Putamen (tissue), 1 donor: ENCODE measurements at places on chromosomes 4 and X.
A peak's percentile ranks its signal among the peaks of the same experiment; 100 is the strongest.

DNA sequence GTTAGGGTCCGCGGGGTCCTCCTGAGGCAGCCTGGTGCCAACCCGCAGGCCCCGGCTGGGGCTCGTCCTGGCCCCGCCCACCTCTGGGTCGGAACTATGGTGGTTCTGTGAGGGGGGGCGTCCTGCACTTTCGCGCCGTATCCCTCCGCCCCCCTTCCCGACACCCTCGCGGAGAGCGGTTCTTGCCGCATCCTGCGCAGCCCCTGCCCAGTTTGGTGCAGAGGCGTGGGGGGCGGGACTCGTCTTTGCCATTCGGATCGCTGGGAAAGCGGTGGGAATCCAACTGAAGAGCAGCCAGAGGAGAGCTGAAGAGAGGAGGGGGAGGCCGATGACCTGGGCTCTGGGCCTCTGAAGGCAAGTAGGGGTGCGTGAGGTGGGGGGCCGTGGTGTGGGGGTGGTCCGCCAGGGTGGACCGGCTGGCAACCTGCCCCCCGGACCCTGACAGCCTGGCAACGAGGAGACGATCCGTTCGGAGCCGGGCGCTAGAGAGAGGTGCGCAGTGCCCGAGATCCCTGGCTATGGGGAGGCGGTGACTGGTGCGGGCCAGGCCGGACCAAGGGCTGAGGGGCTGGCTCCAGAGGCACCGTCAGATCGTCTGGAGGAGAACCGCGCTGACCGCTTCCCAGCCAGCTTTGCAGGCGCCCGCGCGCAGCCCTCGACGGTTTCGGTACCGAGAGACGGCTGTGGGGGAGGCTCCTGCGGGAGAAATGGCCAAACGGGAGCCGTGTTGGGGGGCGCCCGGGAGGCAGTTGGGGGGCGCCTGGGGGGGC is at the start of gene GPRASP1:
TSS of gene GPRASP1 (plus strand) at position 242 of the 770 bp plus-strand sequence. CDS start 2,431 bp downstream, outside the sequence.
- peak; percentile 41 for DNase-seq

- no peak for DNase-seq
Measured at GRCh38 chr4:43394976-43395375, 502.5 kb downstream of the GRXCR1 start.

- DNase-seq = no peak
Measured at GRCh38 chr4:47640911-47641310, 155.8 kb downstream of the ATP10D start.

- DNase-seq = no peak
Measured at GRCh38 chr4:122715221-122715620, 17.3 kb upstream of the BBS12 start.

DNA sequence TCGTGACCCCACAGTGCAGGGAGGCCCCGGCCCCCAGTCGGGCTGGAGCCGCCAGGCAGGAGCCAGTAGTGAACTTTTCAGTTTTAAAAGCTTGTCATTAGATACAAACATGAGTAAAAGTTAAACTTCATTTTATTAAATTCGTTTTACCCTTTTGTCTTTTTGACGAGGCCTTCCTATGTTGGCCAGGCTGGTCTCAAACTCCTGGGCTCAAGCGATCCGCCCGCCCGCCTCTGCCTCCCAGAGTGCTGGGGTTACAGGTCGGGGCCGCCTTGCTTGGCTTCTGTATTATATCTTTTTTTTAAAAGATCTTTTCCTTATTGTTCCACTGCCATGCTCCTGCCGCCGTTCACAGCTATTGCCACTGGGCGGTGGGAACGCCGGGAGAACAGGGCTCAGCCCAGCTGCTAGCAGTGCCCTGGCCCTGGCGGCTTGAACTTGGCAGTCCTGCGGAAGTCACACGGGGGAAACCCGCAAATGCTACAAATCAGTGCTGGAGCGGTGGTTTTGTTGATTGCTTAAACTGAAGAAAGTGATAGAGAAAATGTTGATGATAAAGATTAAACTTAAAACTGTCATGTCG is 968 bp upstream of the NELFA start:
- DNase-seq = peak; percentile 47

DNA sequence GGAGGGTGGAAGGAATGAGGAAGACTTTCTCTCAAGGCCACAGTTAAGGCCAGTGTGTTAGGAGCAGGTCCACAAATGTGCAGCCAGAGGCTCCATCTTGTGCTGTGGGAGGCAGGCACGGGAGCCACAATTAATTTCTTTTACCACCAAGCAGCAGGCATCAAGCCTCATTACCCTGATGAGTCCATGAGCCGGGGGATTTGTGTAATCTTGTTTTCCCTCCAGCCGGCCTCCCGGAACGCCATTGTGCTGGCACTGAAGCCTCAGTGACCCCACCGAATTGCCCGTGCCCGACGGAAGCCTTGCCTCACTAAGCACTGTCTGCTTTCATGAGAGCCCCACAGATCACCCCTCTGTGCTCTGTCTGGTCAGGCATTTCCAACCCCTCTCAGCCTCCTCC is 154.7 kb upstream of the STX18 start:
- no peak for DNase-seq

- no peak for DNase-seq
Measured at GRCh38 chr4:61254406-61254805, 54.3 kb downstream of the ADGRL3 start.

- DNase-seq = no peak
Measured at GRCh38 chrX:40945361-40945713, 139.9 kb upstream of the USP9X start.

DNA sequence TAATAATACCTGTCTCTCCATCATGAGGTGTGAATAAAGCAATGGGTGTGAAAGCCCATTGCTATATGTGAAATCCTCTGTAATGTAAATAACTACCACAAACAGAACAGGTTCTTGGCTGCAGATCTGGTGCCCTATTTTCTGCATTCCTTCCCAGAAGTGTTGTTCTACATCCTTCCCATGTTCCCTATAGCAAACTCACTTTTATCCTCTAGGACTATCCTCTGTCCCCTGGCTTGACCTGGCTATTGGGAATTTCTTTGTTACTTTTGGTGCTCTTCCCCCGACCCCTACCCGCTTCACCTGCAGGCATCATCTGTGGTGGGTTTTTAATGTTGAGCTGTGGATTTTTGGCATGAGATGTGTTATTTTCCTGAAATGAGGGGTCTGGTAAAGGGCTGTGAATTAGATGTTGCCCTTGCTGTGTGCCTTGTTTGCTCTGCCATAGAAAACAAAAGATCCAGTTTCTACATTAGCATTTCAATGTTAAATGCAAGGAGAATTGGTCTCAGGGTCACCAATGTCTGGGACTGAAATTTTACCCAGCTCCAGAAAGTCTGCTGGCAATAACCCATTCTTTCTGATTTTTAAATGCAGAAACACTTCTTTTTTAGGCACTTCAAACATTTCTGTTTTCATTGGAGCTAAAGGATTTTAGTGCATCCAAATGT is 13.6 kb upstream of the FREM3 start:
- DNase-seq = no peak

DNA sequence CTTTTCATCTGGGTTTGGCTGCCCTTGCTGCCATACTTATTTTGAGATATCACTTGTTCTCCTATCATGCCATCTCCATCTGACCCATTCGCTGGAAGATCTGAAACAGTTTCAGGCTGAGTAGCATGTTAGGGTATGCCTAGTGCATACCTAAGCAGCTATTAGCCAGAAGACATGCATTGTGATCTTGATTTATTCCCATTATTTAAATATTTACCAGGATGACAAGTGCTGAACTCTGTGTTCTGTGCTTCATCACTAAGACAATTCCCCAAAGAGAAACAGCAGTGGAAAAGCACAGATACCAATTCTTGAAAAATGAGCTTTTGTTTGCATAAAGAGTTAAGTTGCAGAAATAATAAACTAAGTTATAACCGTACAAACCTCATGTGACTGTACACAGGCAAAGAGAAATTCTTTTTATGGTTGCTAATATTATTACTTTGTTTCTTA is 271.0 kb upstream of the ARSJ start:
- no peak for DNase-seq

DNA sequence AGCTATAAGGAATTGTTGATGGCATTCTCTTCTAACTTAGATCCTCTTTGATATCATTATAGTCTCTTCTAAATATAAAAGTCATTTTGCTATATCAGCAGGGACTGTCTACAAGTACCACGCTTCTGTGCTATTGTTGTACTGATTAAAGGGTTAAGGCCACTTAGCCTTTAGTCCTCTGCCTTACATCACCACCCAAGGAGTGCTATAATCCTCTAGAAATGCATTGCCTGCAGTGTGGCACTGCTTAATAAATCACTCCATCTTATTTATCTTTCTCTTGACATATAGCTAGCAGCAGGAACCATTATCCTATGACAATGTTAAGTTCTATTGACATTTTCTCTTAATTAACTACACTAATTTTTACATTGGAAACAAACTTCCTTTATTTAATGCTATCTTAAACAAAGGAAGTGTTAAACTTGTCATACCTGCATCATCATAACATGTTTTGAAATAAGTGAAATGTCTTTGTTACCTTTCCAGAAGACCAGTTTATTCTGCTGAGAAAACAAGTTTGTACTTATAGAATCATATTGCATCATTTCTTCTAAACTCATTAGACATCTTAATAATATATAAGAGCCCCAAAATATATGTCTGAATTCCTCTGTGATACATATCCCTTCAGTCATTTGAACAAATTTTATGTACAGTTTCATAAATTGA is 360.9 kb upstream of the ATOH1 start:
- no peak for DNase-seq

- no peak for DNase-seq
Measured at GRCh38 chr4:79651456-79651855, 243.4 kb upstream of the GK2 start.

DNA sequence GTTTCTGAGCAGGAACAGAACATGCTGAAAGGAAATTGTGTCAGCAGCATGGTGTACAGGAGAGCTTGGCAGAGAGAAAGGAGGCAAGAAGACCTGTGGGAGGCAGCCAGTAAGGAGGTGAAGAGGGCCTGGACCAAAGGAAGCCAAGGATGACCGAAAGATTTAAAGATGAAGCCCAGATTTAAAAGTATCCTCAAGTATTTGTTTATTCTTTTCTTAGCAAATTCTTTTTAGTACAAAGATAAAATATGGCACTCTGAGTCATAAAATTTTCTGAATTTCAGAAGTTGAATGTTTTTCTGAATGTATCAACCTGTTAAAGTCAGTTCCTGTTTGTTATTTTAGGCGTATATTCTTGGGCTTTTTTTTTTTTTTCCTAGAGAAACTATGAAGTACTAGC is 3.5 kb downstream of the PKD2 start:
- DNase-seq = no peak
